Putamen (tissue), 1 donor: ENCODE measurements at places on chromosomes 11 and 22.

DNA sequence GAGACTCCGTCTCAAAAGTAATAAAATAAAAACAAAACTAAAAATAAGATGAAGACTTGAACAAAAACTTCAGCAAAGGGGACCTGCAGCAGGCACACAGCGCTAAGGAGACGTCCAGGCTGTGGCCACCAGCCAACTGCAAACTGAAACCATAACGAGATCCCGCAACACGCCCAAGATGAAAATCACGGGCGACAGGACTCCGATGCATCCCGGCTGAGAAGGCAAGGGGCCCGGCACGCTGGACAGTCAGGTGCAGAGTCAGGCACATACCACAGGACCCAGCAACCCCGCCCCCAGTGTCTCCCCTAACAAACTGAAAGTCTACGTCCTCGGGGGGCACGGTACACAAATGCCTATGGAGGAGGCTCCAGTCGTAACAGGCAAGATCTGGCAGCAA, 9.2 kb downstream of the HRAS start:
- no peak for DNase-seq

DNA sequence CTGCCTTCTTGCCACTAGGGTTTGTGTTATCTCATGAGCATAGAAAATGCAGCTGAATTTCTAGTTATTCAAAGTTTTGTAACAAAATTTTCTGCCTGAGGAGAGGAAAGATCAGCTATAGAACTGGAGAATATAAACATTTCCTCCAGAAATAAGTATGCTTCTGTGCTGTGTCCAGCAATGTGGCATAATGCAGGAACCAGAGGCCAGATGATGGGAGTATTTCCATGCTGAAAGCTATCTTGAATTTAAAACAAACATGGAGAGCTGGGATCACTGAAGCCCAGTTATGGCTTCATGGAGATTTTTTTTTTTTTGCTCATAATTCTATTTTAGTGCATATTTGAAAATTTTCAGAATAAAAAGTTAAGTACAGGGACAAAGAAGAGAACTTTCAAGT, 608.2 kb downstream of the SOX6 start:
- DNase-seq, result no peak

DNA sequence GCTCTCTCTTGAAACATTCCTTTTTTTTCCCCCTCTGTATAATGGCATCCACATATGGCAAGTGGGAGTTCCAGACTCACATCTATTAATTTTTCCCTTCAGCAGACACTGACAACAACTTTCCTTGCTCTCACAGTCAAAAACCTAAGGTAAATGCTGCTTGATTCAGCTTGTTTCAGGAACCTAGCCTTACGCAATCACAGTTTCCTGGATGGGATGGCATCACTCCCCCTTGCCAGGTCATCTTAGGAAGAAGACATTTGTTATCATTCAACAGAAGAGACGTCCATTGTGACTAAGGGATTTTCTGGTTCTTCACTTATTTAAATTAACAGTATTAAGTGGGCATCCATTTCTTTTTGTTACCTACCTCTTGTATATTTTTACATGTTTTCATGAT, 112.0 kb upstream of the PDGFD start:
- no peak for DNase-seq

DNA sequence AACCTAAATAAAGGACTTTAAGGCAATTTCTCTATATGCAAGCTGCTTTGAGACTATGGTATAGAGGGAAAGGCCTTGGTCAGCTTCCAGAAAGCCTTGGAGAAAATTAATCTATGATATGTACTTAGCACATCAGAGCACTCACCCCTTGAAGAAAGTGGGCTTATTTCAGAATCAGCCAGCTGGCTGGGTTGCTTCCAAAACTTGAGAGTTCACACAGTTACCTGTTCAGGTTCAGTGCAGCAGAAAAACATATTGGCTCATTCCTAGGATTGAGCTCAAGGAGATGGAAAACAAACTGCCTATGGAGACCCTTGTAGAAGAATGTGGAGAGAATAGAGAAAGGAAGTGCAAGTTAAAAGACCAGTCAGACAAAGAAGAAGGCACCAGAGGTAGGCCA, 22.7 kb downstream of the CCDC81 start:
- no peak for DNase-seq

GRCh38 chr11:75135021-75135650, 15.8 kb upstream of the SLCO2B1 start:
- DNase-seq, result no peak

DNA sequence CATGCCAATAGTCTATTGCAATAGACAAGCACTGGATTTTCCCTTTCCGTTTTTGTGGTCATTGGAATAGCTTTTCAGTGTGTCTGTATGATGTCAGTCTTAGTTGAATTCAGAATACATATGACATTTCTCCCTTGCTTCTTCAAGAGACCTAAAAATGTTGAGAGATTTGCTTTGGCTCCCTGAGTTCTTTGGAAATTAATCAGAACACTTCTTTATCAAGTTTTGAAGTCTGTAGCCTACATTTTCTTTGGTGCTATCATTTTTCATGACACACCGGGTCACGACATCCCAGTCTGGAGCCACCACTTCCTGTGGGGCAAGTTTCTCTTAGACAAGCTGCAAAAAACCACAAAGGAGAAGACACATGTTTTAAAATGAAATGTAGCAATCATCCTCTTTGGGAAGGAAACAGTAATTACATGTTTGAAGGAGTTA, 847.1 kb downstream of the OPCML start:
- no peak for DNase-seq

- DNase-seq, result no peak
Observed at GRCh38 chr22:35124691-35125219, 58.8 kb downstream of the ISX start.

DNA sequence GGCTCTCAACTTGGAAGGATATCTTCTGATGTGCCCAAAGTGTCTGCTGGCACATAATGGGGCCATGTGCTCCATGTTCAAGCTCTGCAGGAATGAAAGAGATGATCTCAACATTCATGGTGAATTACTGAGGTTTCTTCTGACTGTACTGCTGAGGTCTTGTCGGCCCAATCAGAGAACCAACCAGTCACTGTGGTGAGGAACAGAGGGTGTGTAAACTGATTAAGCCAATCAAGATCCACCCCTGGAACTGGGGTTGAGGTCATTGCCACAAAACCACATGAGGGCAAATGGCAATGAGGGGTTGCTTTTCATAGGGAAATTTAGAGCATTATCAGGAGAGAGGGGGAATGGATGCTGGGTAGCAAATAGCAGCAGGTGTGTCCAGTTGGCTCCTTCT, 152.3 kb upstream of the RAG2 start:
- no peak for DNase-seq

GRCh38 chr22:39185601-39186012, 33.1 kb upstream of the CBX7 start:
- DNase-seq, result peak; percentile 81

GRCh38 chr22:29408940-29409339, 20.6 kb upstream of the AP1B1 start:
- DNase-seq, result no peak

DNA sequence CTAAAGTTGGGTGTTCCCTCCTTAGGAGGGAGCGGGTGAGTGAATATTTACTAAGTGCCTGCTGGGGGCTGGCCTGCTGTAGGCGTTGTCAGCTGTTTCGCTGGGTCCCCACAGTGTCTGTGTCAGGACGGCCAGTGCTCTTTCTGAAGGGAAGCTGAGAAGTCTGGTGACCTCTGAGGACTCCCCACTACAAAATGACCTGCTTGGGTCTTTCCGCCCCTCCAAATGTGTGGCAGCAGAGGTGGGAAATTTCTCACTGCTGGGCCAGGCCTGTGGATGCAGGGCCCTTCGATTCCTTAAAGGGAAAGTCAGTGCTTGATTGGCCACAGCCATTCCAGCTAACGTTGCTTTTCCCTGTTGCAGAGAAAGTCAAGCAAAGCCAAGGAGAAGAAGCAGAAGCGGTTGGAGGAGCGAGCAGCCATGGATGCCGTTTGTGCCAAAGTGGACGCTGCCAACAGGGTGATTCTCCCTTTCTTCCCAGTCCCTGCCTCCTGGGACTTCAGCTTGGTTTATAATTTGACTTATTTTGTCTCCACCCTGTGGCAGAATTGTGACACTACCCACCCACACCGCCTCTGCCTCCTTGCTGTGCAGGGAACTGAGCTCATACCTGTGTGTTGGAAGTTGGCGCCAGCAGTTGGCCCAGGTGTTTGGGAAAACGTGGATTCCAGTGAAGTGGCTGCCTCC, 6.8 kb downstream of the NAA40 start:
- peak; percentile 80 for DNase-seq

GRCh38 chr11:2434008-2434407, 10.3 kb downstream of the TRPM5 start:
- DNase-seq, result no peak

- DNase-seq, result no peak
Observed at GRCh38 chr22:29155966-29156365, 49.7 kb upstream of the EMID1 start.

DNA sequence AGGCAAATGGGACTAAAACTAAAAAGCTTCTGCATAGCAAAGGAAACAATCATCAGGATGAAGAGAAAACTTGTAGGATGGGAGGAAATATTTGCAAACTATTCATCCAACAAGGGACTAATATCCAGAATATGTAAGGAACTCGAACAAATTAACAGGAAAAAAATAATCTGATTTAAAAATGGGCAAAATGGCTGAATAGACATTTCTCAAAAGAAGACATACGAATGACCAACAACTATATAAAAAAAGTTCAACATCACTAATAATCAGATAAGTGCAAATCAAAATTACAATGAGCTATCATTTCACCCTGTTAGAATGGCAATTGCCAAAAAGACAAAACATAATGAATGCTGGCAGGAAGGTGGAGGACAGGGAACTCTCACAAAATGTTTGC, 12.0 kb downstream of the OR52E1 start:
- no peak for DNase-seq

DNA sequence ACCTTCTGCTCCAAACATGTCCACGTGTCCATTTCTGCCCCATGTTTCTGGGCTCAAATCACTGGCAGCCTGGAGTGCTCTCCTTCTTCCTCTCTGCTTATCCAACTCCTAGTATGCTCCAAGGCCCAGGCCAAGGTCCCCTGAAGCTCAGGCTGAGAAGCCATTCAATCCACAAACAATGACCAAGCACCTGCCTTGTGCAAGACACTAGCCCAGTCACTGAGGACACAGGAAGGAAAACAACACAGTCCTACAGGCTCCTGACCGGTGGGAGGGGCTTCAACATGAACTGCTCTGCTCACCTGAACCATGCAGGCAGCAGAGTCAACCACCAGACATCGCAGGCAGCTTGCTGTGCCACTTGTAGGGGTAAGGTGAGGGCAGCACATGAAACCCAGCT, 93.6 kb downstream of the RPL27A start:
- no peak for DNase-seq

- DNase-seq, result peak; percentile 93
Observed at GRCh38 chr11:77637345-77638165, at the start of gene CLNS1A. Gene CLNS1A (minus strand): TSS chr11:77637794. CDS start chr11:77637714, 80 bp downstream.

- DNase-seq, result no peak
Observed at GRCh38 chr11:91299980-91300379, 924.6 kb upstream of the FAT3 start.

DNA sequence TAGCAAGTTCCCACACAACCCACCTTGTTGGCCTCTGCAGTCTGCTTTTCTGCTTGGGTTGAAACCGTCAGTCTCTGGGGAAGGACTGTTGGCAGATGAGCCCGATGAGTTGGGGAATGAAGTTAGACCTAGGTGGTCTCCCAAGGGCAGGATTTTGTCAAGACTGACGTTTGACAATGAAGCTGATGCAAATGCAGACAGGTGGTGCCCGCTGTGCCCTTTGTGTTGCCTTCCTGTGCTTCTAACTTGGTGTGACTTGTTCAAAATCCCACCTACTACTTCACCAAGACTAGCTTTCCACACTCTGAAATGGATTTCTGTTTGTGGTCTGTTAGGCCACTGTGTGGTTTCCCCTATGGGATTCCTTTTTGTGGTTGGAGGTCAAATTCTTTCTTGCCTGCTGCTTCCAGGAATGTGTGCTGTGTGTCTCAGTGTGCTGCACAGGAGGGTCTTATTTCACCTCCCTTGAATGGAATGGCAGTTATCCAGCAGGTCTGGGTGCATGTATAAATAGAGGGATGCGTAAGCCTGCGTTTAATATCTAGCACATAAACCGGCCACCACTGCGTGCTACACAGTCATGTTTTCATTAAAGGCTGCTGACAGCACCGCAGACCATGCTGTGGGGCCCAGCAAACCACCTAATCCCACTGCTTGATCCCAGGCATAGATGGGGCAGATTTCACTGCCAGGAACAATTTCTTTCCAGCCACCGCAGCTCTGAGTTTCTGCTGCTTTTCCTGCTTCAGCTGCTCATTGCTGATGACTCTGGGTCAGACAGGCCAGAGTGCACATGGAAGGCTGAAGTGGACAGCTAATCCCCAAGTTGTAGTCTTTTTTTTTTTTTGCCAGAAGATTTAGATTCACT, 44.8 kb downstream of the ADAMTS8 start:
- no peak for DNase-seq

- no peak for DNase-seq
Observed at GRCh38 chr22:30422481-30423300, 2.9 kb upstream of the MTFP1 start.

GRCh38 chr11:85379066-85379465, 248.1 kb downstream of the DLG2 start:
- DNase-seq, result no peak

- DNase-seq, result no peak
Observed at GRCh38 chr11:84965484-84965883, 661.7 kb downstream of the DLG2 start.

GRCh38 chr11:115905341-115906000, 401.3 kb upstream of the CADM1 start:
- no peak for DNase-seq

DNA sequence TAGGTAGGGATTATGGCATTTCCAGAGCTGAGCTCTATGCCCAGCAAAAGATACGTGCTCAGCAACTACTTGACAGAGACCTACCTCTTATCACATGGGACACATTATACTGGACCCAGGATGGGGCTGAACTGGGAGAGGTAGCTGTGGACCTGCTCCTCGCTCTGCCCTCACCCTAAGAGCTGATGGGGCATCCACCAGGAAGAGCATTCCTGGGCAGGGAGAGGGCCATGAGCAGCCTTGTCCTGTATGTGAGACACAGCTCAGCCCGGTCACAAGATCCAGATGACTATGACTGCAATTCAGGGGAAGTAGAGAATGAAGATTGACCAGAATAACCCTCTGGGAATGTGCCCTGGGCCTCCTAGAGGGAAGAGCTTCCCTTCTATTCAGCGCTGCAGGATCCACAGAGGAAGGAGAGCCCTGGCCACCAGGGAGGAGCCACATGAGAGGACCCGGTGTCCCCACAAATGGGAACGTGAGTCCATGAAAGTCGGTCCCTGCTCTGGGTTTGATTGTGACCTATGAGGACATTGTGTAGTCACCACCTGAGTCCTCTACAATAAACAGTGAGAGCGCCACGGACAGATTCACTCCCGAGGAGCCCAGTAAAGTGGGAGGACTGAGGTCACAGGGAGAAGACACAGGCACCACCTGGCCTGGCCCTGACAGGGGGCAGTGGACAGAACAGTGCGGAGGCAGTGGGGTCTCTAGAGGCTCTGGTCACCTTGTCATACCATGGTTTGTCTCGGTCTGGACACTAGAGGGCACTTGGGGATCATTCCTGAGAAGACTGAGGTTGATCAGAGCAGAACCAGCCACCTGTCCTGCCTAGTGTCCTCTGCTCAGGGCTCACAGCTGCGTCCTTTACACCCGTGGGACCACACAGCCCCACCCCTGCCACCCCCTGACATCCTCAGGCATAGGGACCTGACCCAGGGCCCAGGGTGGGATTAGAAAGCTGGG, 99.5 kb downstream of the ZNF280B start:
- no peak for DNase-seq

GRCh38 chr11:35255514-35255913, 116.5 kb downstream of the CD44 start:
- no peak for DNase-seq

GRCh38 chr22:36295247-36295646, 42.3 kb downstream of the APOL1 start:
- DNase-seq, result no peak
